Bronchial epithelial cell (primary cell): ENCODE measurements at places on chromosomes 2 and 18. TPM values are rescaled to one million over a fixed set of nuclear protein-coding genes. Genes with fewer than 3 reads are reported as not detected.

The IL36B gene
- total RNA-seq, result 0.13 TPM in 1 of 2 replicates, not detected in the other

The UGT1A8 gene
- total RNA-seq, result under 0.01 TPM in 2 replicates

The UGT1A7 gene
- 0.53 and 2.2 TPM in 2 replicates for total RNA-seq

The FBXO36 gene
- total RNA-seq, result 3.4 and 4.2 TPM in 2 replicates

GRCh38 chr2:208222351-208222750, 32.5 kb downstream of the IDH1 start:
- peak; percentile 56 for DNase-seq

GRCh38 chr2:3631851-3632659, 25.9 kb upstream of the ALLC start:
- no peak for DNase-seq

- DNase-seq, result no peak
Observed at GRCh38 chr2:101432411-101433181, 42.3 kb downstream of the RFX8 start.

DNA sequence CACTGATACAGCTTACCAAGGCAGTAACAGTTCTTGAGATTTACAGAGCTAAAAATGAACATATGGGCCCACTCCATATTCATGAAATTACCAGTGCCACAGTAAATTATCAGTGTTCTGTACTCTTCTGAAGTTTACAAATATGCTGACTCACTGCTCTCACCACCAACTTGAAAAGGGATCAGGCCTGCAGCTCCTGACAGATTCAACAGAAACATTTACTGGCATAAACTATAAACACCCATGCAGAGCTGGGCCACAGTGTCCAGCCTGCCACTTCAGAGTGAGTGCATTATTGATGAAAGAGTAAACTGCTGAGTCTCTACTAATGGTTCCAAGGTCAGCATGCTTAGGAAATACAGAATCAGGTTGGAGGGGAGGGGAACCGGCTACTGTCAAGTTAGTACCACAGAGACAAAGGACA, 83.1 kb downstream of the FARSB start:
- peak; percentile 38 for DNase-seq

- DNase-seq, result no peak
Observed at GRCh38 chr2:30655211-30655610, 152.0 kb downstream of the CAPN13 start.

- DNase-seq, result no peak
Observed at GRCh38 chr2:204772546-204772945, 227.3 kb downstream of the PARD3B start.

- peak; percentile 55 for DNase-seq
Observed at GRCh38 chr18:76524900-76525698, 30.1 kb upstream of the ZNF516 start.

DNA sequence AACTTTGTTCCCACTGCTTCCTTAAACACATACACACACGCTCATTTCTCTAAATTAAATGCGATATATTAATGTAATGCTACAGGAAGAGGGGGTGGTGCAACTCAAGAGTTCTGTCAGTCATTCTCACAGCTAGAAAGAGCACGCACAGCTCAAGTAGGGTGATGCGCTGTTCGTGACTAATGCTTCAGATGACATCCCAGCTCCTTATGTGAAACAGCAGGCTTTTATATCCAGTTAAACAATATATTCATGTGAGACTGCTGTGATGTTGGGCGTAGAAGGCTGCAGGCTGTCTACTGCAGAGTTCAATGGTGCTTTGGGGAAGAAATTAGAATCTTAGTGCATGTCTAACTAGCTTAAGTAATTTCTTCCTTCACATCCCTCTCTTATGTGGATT, 912.6 kb upstream of the FSHR start:
- DNase-seq, result no peak
